ENCODE measurements at places on chromosomes 2 and 18. TPM values are rescaled to one million over a fixed set of nuclear protein-coding genes. Genes with fewer than 3 reads are reported as not detected.

The PMAIP1 gene
- total RNA-seq: 14.3 TPM

The RPRM gene
- total RNA-seq: not detected

The EGR4 gene
- not detected for total RNA-seq

DNA sequence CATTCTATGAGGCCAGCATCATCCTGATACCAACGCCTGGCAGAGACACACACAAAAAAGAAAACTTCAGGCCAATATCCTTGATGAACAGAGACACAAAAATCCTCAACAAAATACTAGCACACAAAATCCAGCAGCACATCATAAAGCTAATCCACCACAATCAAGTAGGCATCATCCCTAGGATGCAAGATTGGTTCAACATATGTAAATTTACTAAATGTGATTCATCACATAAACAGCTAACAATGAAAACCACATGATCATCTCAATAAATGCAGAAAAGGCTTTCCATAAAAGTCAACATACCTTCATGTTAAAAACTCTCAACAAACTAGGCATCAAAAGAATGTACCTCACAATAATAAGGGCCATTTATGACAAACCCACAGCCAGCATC, 65.3 kb downstream of the WDPCP start:
- no peak for DNase-seq

GRCh38 chr2:23377771-23378170, 7.2 kb upstream of the KLHL29 start:
- no peak for DNase-seq

DNA sequence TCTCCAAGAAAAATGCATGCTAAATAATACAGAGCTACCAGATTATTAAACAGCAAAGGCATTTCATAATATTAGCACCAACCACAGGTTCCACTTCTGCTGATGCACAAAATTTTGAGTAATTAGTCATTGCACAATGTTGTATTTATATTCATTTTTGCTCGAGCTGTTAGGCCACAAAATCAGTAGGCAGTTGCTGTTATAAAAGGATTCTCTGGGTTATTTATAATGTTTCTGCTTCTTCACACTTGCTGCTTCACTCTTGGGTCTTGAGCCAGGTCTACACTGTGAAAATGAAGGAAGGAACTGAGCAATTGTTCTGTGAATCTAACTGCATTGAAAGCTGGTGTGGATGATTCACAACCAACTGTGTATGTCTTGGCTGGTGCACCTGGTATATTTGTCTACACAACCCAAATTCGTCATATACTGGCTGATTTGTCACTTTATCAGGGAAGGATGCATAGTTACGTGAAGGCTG, 38.3 kb downstream of the MRPL33 start:
- DNase-seq: peak; percentile 88

DNA sequence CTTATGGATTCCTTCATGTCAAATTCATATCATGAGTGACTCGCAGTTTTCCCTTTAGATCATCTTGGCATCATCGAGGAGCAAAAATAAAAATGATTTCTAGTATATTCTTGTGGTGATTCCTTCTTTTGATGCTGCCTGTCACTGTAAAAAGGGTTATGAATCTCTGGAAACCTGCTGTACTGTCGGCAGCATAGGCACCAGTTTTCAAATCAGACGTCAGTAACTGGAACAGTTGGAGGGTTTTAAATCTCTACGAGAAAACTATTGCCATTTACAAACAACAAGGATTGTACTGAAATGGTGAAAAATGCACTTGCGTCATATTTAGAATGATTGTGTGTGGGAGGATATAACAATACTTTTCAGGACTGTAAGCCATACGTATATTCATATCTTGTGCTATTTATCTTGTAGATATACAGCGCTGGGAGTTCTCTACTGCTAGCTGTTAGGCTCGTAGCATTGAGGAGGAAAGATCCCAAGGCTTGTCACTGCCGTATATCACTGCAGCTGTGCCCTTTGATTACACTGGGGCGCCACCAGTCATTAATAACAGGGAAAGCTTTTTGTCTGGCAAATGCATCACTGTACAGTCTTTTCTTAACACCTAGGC, 320.7 kb downstream of the MTX2 start:
- no peak for DNase-seq

DNA sequence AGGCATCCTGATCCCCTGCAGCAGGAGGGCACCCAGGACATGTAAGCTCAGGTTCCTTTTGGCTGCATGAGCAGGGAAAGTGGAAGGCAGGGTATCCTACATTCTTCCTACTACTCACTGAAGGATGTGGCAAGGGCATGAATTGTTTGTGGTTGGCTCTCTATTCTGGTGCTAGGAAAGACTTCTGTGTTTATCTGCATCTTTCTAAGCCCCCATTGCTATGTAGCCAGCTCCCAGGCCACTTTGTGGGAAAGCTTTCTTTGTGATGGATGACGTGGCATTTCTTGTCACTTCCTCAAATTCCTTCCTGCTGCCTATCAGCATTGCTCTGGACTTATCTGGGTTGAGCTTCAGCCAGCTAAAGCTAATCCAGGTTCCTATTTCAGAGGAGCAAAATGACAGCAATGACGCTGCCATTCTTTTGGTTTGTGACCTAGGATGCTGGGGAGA, 46.2 kb downstream of the MEIS1 start:
- DNase-seq: no peak

DNA sequence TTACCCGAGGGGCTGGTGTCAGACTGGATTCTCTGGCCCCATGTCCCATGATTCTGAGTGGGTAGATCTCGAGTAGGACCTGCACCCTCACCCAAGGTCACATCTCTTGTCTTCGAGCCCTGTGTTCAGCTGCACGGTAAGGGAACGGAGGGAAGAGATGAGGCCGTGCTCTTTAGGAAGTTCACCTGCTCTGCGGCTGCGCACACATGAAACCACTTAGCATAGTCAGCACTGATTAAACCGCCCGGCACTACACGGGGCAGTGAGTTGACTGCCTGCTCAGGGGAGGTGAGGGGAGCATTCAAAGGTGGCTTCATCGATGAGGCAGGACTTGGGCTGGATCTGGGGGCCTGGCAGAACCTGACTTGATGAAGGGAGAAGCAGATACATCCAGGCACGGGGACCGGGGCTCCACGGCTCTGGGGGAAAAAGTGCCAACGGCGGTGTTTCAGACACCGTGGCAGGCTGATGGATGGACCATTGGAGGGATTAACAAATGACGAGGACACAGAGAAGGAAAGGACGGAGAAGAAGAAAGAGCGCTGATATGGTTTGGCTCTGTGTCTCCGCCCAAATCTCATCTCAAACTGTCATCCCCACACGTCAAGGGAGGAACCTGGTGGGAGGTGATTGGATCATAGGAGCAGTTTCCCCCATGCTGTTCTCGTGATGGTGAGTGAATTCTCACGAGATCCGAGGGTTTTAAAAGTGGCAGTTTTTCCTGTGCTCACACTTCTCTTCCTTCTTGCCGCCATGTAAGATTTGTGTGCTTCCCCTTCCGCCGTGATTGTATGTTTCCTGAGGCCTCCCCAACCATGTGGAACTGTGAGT, 248.6 kb downstream of the CYP26B1 start:
- DNase-seq: no peak

Data from dermis blood vessel endothelial cell (primary cell).